Effector CD4-positive, alpha-beta T cell (primary cell): ENCODE measurements at places on chromosomes 5 and 9.

DNA sequence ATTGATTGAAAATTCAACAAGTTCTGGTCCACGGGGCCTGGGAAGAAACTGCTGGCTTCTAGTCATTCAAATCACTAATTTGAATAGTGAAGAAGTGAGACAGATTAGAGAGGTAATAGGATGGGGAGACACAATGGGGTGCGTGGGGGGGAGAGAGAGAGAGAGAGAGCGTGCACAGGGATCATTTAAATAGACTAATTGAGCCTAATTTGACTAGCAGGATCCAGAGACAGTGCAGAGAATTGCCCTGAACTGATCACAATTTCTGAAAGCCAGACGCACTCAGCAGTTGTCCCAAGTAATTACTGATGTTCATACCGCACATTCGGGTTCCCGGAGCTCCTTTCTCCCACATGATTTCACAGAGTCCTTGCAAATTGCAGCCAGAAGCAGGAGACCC lies 50.3 kb upstream of the C5orf58 start:
- no peak for DNase-seq

GRCh38 chr5:84764227-84764626 lies 379.5 kb upstream of the EDIL3 start:
- DNase-seq = no peak

DNA sequence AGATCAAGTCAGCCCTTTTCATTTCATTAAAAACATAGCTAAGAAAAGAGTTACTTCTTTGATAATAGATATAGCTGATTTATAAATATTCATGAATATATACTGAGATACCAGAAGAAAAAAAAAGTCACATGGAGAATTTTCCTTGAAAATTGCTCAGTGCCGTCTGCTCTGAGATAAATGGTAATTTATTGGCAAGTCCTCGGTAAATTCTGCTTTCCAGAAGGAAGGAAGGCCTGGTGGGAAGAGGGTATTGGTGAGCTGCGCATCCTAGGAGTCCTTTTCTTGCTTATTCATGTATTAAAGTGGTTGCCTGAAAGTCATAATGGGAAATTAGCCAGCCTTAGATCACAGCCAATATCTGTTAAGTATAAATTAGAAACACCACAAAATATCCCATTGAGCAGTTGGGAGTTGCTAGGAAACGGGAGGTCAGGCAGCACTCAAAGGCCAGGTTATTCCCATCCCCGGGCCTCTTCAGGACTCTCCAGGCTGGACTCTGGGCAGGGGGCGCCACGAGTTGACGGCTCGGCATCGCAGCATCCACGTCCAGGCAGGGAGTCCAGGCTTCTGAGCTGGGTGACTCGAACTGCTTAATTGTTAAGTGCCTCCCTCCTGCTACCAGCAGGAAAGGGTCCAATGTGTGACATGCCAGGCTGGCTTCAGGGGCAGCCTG lies 116.7 kb upstream of the RETREG1 start:
- DNase-seq = no peak

GRCh38 chr9:137269231-137269772 lies 8.2 kb upstream of the TOR4A start:
- no peak for DNase-seq

DNA sequence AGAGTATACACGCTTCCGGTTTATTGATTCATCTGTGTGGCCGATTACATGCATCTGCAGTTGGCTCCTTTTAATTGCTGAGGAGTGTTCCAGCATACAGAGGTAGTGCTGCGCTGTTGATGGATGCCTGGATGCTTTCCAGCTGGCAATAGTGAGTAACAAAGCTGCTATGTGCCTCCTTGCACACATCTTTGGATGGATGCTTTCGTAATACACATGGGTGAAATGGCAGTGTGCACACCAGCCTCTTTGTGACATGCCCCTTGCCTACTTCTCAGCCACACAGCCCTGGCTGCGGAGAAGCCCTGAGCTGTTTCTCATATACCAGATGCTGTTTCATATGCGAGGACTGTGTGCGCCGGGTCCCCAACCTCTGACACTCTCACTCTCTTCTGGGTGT lies 151.0 kb downstream of the GADD45G start:
- DNase-seq = no peak

- DNase-seq = peak; percentile 89
Measured at GRCh38 chr5:32444431-32445286, at the start of gene ZFR. TSS of gene ZFR (minus strand) at chr5:32444740. CDS start at chr5:32444658, 82 bp downstream.

- DNase-seq = no peak
Measured at GRCh38 chr5:16510098-16510497, 44.5 kb upstream of the ZNF622 start.

GRCh38 chr9:4850603-4851310 lies 58.0 kb downstream of the RCL1 start:
- DNase-seq = no peak

DNA sequence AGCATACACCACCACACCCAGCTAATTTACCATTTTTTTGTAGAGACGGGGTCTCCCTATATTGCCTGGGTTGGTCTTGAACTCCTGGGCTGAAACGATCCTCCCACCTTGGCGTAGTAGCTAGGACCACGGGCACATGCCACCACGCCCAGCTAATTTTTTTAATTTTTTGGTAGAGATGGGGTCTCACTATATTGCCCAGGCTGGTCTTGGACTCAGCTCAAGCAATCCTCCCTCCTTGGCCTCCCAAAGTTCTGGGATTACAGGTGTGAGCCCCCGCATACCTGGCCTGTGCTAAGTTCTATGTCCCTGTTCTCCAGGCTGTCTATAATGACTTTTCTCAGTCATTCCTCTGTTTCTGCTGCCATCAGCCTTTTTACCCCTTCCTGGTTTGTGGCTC lies 41.3 kb downstream of the ASS1 start:
- DNase-seq = no peak

GRCh38 chr9:107358986-107359385 lies 75.9 kb downstream of the RAD23B start:
- DNase-seq = no peak

GRCh38 chr9:102209176-102209575 lies 470.7 kb upstream of the GRIN3A start:
- no peak for DNase-seq

GRCh38 chr5:131431794-131432193 lies 167.9 kb downstream of the CDC42SE2 start:
- no peak for DNase-seq

GRCh38 chr9:100430286-100430940 lies 3.5 kb downstream of the MSANTD3 start:
- DNase-seq = no peak

- DNase-seq = no peak
Measured at GRCh38 chr9:27125030-27125429, 16.0 kb downstream of the TEK start.

DNA sequence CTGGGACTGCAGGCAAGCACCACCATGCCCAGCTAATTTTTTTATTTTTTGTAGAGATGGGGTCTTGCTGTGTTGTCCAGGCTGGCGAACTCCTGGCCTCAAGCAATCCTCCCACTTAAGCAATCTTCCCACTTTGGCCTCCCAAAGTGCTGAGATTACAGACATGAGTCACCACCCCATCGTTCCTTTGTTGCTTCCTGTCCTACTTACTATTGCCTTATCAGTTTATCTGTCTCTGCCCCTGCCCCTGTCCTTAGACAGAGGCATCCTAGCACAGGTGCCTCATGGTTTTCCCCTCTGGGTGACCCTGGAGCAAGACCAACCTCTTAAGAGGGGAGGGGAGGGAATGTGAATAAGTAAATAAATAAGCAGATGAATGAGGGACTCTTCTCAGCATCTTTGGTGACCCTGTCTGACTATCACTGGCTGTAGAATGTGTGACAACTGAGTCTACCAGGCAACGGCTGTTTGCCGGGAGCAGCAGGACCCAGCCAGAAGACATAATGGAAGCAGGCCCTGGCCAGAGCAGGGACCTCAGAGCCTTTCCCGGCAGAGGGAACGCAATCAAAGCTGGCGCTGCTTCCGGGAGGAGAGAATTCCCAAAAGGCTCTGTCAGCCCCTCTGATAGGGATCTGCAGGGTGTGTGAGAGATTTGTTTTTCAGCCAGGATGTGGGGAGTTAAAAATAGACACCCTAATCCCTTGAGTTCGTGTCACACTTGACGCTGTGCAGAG lies 43.8 kb upstream of the DAB2IP start:
- no peak for DNase-seq

DNA sequence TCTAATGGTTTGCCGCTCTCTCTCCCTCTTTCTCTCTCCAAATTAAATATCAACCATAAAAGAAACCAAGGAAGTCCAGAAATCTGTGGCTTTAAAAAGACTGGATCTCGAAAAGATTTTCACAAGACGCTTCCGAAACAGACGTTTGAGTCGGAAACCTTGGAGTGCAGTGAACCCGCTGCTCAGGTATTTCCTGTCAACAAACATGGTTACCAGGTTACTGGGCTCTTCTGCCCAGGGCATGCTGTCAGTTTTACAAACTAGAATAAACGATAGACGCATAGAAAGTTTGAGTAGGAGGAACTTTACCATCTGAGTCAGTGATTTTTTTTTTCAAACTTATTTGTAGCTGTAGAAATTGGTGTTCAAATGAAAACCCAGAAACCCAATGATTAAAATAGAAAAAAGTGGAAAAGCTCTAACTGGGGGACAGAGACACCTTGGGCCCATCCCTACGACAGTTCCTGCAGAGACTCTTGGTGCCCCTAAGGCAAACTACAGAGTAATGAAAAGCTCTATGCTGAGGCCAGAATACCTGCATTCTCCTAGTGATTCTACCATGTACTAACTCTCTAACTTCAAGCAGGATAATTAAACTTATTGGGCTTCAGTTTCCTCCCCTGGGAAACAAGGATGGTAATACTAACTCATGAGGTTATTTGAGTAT lies 90.0 kb downstream of the DOCK8 start:
- DNase-seq = peak; percentile 5

DNA sequence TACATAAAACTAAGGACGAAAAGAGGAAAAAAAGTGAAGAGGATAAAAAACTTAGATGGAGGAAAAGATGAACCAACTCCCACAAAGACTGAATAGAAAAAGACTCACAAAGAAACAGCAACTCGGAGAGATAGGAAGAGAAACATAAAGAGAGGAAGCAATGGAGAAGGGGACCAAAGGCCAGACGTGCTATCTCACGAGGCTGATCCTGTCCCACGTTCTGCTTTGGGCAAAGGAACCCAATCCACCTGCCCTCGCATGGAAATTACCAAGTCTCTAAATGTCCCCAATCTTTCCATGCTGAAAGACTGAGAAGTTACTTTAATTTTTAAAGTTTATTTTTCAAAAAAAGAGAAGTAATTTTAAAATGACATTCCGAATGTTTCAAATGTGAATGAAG lies 36.6 kb downstream of the TMEM245 start:
- no peak for DNase-seq

- DNase-seq = no peak
Measured at GRCh38 chr9:134339183-134339806, 13.0 kb downstream of the RXRA start.

- DNase-seq = no peak
Measured at GRCh38 chr5:82365744-82366228, 87.6 kb upstream of the RPS23 start.

GRCh38 chr5:135153661-135154060 lies 119.6 kb upstream of the PITX1 start:
- DNase-seq = no peak

GRCh38 chr5:111299831-111300432 lies 75.7 kb downstream of the CAMK4 start:
- no peak for DNase-seq

DNA sequence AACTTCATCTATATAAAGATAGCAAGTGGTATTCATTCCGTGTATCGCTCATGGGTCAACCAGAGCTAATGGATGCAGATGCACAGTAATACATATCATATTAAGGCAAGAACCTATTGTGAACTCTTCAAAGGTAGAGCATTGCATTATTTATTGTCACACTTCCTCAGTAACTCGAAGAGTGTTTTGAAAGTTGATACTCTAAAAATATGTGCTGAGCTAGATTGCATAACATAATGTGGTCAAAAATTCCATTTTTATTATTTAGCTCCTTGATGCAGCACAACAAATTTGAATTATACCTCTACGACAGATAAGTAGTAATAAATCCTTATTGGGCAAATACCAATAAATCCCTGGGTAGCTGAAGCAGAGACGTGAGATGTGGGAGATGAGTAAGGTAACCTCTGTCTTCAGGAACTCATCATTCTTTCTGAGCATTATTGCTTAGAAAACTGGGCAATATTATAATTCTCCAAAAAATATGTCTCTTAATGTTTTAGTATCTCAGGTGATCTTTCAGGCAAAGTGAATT lies 70.3 kb downstream of the CDH18 start:
- DNase-seq = no peak

DNA sequence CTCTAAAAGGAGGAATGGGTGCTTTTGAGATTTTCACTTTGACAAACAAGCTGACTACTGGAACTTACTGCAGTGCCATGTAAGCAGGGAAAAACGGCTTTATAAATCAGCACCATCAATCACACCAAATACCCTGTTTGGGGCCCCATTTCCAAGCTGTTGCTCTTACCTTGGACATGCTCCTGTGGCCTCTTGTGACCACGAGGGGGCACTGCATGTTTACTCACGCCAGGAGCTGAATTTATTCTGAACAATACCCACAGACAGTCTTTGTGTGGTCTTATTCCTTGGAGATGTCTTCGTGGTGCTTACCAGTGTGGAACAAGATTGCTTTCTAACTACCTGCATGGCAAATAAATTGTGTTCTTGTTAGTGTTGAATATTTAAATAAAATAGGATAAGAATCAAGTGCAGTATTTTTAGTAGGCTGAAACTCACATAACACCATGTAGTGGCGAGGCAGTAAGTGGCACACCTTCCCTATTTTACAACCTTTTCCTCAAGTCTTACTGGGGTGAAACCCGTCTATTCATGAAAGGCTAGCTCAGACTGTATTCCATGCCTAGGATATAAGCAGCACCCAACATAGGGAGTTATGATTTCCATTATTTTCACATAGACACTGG lies 155.5 kb upstream of the NMUR2 start:
- DNase-seq = peak; percentile 8

GRCh38 chr5:178286226-178287090 lies 53.9 kb upstream of the PHYKPL start:
- no peak for DNase-seq
